ENCODE measurements at places on chromosomes 7 and 10.

DNA sequence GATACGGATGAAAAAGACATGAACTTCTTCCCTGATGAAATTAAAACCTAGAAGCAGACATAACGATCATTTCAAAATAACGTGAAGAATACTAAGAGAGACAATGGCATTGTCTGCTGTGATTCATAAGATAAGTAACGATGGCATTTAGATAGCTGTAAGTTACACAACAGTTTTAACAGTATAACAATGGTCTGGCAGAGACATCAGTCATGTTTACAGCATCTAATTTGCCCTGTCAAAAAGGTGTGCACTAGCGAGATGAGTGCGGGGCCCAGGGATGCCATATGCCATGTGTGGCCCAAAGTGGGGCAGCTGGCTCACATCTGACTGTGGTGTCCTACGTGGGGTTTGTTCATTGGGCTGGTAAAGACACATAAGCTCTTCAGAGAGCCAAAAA lies 55.7 kb upstream of the RHEB start:
- no peaks in the 10 kb centered on the region for H3K4me1 ChIP-seq
- no peak for DNase-seq
- no peak overlapping the region for H3K4me3 ChIP-seq

DNA sequence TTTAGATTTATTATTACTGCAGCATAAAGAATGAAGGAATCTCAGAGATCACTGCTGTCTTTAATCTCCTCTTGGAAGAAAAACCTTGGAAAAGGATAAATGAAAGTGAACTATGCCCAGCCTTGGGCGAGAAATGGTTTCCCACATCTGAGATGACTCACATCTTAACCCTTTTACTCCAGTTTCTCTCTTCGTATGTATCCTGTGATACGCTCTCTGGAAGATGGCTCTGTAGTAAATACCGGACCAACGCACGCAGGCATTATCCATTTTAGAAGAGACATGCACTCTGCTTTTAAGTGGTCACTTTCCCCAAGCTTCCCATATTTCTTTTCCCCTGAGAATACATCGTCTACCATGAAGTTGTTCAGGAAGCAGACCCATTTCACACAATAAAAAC lies 207.3 kb upstream of the BMPER start:
- H3K36me3 ChIP-seq = no peaks in the 10 kb centered on the region
- no peaks in the 10 kb centered on the region for H3K4me1 ChIP-seq
- no peak overlapping the region for H3K4me3 ChIP-seq
- H3K27me3 ChIP-seq = no peaks in the 10 kb centered on the region

GRCh38 chr7:29449569-29450260 lies 113.9 kb upstream of the PRR15 start:
- H3K4me3 ChIP-seq = no peak overlapping the region
- H3K27ac ChIP-seq = no peak overlapping the region

- no peaks in the 10 kb centered on the region for H3K27me3 ChIP-seq
- no peaks in the 10 kb centered on the region for H3K36me3 ChIP-seq
- no peak for DNase-seq
- no peak overlapping the region for H3K27ac ChIP-seq
- no peak overlapping the region for H3K4me3 ChIP-seq
Measured at GRCh38 chr7:100735730-100736129, 2.3 kb downstream of the ZAN start.

DNA sequence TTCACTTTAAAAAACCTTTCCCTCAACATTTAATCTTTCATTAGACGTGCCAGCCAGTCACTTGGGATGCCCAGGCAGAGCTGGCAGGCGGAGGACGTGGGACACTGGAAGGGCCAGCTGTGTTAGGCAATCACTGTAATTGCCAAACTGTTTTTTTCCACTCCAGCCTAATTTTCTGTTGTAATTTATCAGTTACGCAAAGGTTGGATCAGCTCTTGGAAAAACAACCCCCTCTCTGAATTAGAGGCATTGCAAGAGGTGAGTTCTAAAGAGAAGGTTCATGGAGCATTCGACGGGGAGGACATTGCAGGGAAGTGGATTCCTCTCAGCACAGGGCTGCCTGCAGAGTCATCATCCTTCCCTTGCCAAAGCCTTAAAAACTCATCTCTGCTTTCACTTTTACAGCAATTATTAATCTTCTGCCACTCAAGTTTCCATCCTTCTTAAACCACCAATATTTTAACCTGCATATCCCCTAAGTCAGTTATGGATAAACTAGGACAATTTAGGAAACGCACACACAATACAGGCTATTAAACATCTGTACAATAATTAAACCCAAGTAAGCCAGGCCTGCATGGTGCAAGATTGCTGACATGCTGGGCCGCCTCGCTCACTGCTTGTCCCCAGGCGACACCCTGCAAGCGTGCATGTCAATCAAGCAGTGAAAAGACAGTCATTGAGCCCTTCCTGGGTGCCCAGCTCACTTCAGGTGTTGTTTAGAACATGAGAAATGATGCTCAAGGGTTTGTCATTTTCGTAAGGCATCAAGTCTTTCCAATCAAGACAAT lies 272.3 kb upstream of the RNF32 start:
- DNase-seq = no peak
- no peaks in the 10 kb centered on the region for H3K36me3 ChIP-seq
- H3K4me1 ChIP-seq = no peaks in the 10 kb centered on the region

- H3K27ac ChIP-seq = no peak overlapping the region
- no peak overlapping the region for H3K4me3 ChIP-seq
- H3K4me1 ChIP-seq = no peaks in the 10 kb centered on the region
- DNase-seq = no peak
- no peaks in the 10 kb centered on the region for H3K36me3 ChIP-seq
Measured at GRCh38 chr7:116576350-116577319, 51.8 kb downstream of the CAV1 start.

DNA sequence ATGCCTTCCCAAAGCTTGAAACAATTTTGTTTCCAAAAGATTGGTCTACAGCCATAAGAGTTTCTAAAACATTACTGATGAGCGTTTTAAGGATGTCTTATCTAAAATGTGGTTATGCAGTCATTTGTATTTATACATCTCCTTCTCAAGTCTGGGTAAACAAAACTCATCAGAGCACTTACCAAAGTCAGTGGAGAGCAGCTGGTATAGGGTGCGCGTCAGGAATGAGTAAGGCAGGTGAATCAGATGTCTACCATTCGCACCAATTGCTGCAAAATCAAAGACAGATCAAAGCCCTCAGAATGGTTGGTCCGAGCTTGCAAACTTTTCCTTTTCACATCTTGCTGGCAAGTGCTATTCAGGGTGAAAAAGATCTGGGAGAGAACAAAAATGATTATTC lies 65.6 kb upstream of the FAM171A1 start:
- peaks cover 20% of the 10 kb centered on the region for H3K27me3 ChIP-seq
- peaks cover 9% of the 10 kb centered on the region for H3K4me1 ChIP-seq
- no peak overlapping the region for H3K27ac ChIP-seq
- H3K4me3 ChIP-seq = no peak overlapping the region

GRCh38 chr7:468681-469562 lies 50.7 kb downstream of the PDGFA start:
- H3K27ac ChIP-seq = no peak overlapping the region
- H3K36me3 ChIP-seq = no peaks in the 10 kb centered on the region

DNA sequence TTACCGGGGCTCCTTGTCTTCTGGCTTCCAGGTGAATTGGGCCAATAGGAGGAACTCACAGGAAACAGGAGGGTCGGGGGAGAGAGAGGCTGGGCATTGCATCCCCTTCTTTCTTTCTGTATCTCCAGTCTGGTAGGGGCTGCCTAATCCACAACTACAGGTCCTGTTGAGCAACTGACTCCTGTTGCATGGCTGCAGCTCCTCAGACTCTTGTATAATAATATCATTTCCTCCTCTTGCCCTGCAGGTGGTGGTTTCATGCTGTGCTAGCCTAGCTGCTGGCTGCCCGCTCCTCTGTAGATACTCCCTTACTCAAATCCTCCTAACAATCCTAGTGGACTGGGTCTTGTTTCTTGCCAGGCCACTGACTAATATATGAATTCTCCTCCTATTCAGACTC lies 276.5 kb upstream of the SMIM30 start:
- H3K27ac ChIP-seq = no peak overlapping the region
- DNase-seq = no peak
- peaks cover 10% of the 10 kb centered on the region for H3K27me3 ChIP-seq
- H3K4me3 ChIP-seq = no peak overlapping the region
- no peaks in the 10 kb centered on the region for H3K36me3 ChIP-seq
- no peaks in the 10 kb centered on the region for H3K4me1 ChIP-seq

DNA sequence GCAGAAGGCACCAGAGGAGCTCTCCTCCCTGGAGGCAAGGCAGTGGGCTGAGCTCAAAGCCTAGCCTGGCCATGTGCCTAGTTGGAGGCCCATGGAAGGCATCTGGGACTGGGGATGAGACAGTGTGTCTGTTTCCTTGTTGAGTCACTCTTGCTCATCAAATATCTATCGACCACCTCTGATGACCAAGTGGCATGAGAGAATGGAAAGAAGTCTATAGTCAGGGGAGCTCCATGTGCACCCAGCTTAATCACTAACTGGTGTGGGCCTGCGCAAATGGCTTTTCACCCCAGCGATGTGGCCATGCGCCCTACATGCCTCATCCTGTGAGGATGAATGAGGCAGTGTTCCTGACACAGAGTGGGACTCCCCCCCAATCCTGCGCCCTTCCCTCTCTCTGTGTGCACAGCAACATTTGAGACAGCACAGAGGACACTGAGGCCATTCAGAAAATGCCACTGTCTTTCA lies 229.9 kb downstream of the RPS24 start:
- H3K4me3 ChIP-seq = no peak overlapping the region
- H3K36me3 ChIP-seq = no peaks in the 10 kb centered on the region
- H3K27me3 ChIP-seq = peaks cover 3% of the 10 kb centered on the region
- H3K4me1 ChIP-seq = no peaks in the 10 kb centered on the region
- DNase-seq = no peak

DNA sequence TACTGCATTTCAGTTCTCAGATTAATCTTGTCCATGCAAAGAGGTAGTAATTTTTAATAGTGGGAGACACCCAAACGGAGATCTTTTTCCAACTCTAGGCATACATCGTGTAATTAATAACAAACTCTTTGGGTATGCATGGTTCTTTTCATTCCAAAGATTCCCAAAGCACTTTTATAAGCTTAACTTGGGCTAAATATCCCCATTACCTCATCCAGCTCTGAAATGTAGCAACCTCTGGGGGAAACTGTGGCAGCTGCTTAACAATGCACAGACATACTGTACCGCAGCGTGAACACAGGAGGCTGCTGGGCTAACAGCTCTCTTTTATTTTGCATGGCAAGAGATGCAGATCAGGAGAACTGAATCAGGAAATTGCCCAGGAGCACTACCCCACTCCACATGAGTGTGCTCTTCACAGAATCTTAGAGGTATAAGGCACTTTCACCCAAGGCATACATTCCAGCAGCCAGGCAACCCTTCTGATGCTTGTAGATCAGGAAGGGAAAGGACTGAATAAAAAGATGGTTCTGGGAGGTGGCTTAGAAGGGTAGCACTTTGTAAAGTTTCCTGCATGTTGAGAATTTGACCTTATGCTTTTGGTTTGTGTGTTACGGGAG lies 114.4 kb upstream of the GLI3 start:
- no peak overlapping the region for H3K27ac ChIP-seq
- H3K27me3 ChIP-seq = no peaks in the 10 kb centered on the region
- no peaks in the 10 kb centered on the region for H3K36me3 ChIP-seq
- no peak for DNase-seq

DNA sequence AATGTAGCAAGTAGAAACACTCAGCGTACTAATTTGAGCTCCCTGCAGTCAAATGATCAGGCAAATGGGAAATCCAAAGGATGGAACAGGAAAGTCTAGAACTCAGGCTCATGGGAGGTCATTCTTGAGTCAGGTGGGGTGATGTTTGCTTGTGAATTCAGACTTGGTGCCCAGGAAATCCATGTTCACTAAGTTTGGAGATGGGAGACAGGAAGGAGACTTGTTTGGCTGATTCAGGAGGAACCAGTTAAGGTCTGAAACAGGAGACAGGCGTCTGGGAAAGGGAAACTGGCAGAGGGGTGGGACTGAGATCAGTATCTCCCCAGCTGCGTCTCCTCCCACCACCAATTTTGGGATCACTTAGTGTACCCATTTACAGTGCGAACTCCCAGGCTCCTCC lies 38.4 kb upstream of the ZNF438 start:
- DNase-seq = no peak
- no peaks in the 10 kb centered on the region for H3K36me3 ChIP-seq
- H3K4me1 ChIP-seq = peaks cover 38% of the 10 kb centered on the region
- no peaks in the 10 kb centered on the region for H3K27me3 ChIP-seq

GRCh38 chr7:151306860-151307259 lies 34.8 kb upstream of the NUB1 start:
- H3K27ac ChIP-seq = no peak overlapping the region
- DNase-seq = no peak
- H3K27me3 ChIP-seq = peaks cover 11% of the 10 kb centered on the region
- peaks cover 10% of the 10 kb centered on the region for H3K4me1 ChIP-seq
- no peaks in the 10 kb centered on the region for H3K36me3 ChIP-seq

GRCh38 chr7:121385800-121386179 lies 10.3 kb downstream of the FAM3C start:
- H3K4me1 ChIP-seq = no peaks in the 10 kb centered on the region
- no peaks in the 10 kb centered on the region for H3K27me3 ChIP-seq
- no peak overlapping the region for H3K27ac ChIP-seq
- H3K4me3 ChIP-seq = no peak overlapping the region
- H3K36me3 ChIP-seq = peaks cover 7% of the 10 kb centered on the region

GRCh38 chr7:90850066-90850465 lies 253.9 kb downstream of the CDK14 start:
- DNase-seq = no peak
- no peaks in the 10 kb centered on the region for H3K27me3 ChIP-seq
- no peak overlapping the region for H3K27ac ChIP-seq
- no peaks in the 10 kb centered on the region for H3K4me1 ChIP-seq

DNA sequence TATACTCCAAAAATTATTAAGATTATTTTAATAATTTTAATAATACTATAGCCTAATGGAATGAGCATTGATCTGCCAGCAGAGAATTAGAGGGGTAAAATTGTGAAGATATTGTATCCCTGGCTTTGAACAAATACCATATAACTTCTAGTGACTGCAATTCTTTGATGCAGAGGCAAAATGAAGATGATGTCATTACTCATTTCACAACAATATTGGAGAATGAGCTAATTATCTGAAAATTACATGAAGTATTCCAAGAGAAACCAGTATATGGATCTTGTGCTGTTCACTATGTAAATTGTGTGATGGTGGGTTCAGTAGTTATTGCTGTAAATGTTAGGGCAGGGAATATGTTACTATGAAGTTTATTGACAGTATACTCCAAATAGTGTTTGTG lies 80.2 kb downstream of the CFTR start:
- H3K36me3 ChIP-seq = no peaks in the 10 kb centered on the region
- no peak overlapping the region for H3K4me3 ChIP-seq
- H3K27ac ChIP-seq = no peak overlapping the region
- no peak for DNase-seq

DNA sequence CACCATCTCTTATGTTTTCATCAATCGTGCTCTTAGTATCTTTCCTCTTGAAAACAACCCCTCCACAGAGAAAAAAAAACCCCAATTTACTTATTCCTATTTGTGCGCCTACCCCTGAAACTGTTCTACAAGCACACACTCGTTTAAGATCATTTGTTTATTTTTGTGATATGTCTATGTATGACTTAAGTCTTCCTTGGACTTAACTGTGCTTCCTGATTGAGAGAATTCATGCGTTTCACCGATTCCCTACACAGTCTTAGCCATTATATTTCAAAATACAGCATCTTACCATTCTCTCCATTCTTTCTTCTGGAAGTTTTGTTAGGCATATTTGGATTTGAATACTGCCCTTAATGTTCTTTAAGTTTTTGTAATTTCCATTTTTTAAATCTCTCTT lies 159.4 kb downstream of the MLLT10 start:
- no peak overlapping the region for H3K27ac ChIP-seq
- H3K4me3 ChIP-seq = no peak overlapping the region
- H3K4me1 ChIP-seq = no peaks in the 10 kb centered on the region
- H3K27me3 ChIP-seq = no peaks in the 10 kb centered on the region

GRCh38 chr10:75480374-75480773 lies 49.0 kb downstream of the LRMDA start:
- peaks cover 6% of the 10 kb centered on the region for H3K27me3 ChIP-seq
- no peak overlapping the region for H3K27ac ChIP-seq
- H3K4me3 ChIP-seq = no peak overlapping the region
- no peaks in the 10 kb centered on the region for H3K4me1 ChIP-seq
- DNase-seq = no peak
